NK-92 treated with Interleukin-12 subunit alpha and Interleukin-12 subunit beta, amount 100 ng/mL, for 24 hours (cell line): ENCODE measurements at places on chromosomes 1 and 21.
A peak's percentile ranks its signal among the peaks of the same experiment; 100 is the strongest.

GRCh38 chr1:161083748-161084596 is 5.4 kb downstream of the NECTIN4 start:
- no peak for DNase-seq

GRCh38 chr1:228180959-228181644 is 15.5 kb downstream of the IBA57 start:
- no peak for DNase-seq

GRCh38 chr1:118927427-118928187 is 60.5 kb downstream of the TBX15 start:
- DNase-seq = no peak

GRCh38 chr1:197737916-197738315 is 37.4 kb downstream of the DENND1B start:
- DNase-seq = no peak

DNA sequence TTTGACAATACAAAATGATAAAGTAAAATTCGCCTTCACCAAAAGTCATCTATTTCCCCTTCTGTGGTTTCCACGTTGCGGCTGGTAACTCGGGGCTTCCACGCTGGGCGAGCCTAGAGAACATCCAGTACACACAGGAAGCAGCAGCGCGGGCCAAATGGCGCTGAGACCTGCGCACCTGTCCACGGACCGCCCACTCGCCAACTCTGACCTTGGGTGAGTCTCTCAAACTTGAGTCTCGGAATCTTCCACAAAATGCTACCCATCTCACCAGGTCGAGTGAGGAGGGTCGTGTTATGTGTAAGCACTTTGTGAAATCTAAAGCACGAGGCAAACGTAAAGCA is 820 bp upstream of the TTF2 start:
- peak; percentile 79 for DNase-seq

DNA sequence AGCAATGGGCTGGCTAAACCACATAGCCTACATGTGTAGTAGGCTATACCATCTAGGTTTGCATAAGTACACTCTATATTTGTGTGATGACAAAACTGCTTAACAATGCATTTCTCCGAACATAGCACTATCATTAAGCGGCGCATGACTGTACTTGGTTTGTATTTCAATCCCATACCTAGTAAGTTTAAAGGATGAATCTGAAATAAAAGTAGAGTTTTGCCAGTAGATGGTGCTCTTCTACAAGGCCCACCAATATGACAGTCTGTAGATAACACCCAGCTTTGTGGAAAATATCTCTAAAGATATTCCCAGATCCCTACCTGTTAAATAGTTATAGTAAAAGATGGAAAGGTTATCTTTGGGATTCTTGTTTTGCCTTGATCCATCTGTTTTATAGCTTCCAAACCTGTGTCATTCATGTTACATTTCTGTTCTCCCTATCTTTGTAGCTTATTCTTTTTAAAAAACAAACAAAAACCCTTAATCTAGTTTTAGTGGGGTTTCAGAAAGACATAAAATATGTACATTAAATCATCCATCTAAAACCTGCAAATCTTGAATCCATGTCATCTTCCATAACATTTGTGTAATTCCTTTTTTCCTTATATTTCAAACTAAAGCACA is 33.9 kb upstream of the ASPM start:
- DNase-seq = no peak

GRCh38 chr1:155192346-155193274 is 15.1 kb downstream of the THBS3 start:
- DNase-seq = no peak

- no peak for DNase-seq
Measured at GRCh38 chr1:54462597-54463258, 56.5 kb upstream of the SSBP3 start.

DNA sequence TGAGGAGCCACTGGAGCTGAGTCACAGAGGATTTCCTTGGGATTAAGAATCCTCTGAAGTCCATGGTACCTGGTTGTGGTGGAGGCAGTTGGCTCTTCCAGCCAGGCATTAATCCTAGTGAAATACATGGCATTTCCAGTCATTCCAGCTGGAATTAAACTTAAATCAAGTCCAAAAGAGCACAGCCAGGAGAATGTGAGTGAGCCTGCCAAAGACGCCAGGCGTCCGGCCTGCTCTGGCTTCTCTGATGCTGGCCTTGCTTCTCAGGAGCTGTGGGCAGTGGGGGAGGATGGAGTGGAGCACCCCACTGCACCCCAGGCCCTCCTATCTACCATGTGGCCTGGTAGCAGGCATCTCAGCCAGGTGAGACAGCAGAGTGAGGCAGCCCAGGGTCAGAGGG is 23.4 kb upstream of the TENT5C start:
- DNase-seq = no peak

GRCh38 chr1:25106976-25107642 is 125.2 kb downstream of the SYF2 start:
- no peak for DNase-seq

DNA sequence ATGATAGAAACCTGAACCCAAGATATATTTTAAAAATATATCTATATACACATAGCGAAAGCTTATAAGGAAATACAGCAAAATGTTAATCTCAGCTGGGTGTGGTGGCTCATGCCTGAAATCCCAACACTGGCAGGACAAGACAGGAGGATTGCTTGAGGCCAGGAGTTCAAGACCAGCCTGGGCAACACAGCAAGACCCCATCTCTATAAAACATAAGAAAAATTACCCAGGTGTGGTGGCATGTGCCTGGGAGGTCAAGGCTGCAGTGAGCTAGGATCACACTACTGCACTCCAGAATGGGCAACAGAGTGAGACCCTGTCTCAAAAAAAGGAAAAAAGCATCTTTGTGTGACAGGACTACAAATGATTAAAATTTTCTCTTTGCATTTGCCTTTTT is 6.0 kb upstream of the SRM start:
- no peak for DNase-seq
